Cerebellum (tissue), 4 donors: ENCODE measurements at places on chromosomes 1 and 21.

DNA sequence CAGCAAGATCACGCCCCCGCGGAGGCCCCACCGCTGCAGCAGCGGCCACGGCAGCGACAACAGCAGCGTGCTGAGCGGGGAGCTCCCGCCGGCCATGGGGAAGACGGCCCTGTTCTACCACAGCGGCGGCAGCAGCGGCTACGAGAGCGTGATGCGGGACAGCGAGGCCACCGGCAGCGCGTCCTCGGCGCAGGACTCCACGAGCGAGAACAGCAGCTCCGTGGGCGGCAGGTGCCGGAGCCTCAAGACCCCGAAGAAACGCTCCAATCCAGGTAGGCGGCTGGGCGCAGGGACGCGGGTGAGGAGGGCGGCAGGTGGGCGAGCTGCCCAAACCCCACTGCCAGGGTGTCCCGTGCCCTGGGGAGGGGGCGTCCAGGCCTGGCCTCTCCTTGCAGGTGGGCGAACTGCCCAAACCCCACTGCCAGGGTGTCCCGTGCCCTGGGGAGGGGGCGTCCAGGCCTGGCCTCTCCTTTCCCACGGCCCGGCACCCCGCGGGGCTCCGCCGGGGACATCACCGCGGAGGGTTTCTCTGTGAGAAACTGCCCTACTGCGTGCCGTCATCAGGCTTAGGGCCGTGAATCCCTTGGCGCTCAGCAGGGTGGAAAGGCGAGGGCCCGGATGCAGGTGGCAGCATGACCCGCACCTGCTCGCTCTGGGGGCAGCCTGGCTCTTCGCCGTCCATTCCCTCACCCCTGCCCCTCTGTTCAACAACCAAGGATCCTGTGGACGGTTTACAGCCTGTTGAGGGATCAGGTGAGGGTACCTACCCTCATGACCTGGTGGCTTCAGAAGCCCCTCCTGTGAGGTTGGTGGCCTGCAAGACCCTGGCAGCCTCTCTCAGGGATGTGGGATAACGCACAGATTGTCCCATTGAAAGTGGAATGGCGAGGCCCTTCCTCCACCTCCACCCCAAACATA is 534.0 kb downstream of the KIF26B start:
- no peak for DNase-seq

GRCh38 chr21:45982758-45983648 is 1.4 kb downstream of the COL6A1 start:
- peak; percentile 15 for DNase-seq

- no peak for DNase-seq
Measured at GRCh38 chr1:57620605-57621004, 196.7 kb upstream of the DAB1 start.

DNA sequence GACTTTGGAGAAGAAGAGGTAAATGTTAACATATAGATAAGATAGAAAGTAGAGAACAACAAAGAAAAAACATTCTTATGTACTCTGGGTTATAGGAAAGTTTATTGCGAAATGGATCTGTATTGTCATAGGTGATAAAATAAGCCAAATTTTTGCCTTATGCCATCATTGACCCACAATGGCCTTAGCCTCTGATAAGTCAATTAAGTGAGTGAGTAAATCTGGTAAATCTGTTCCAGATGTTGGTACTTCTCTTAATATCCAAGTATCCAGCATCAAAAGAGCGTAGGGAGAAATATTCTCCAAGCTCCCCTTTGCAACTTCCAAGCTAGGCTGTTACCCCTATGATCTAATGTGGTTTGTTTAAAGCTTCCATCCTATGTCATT is 38.3 kb upstream of the CLCA4 start:
- DNase-seq: no peak

- no peak for DNase-seq
Measured at GRCh38 chr1:68233202-68233601, 879 bp upstream of the WLS start.

DNA sequence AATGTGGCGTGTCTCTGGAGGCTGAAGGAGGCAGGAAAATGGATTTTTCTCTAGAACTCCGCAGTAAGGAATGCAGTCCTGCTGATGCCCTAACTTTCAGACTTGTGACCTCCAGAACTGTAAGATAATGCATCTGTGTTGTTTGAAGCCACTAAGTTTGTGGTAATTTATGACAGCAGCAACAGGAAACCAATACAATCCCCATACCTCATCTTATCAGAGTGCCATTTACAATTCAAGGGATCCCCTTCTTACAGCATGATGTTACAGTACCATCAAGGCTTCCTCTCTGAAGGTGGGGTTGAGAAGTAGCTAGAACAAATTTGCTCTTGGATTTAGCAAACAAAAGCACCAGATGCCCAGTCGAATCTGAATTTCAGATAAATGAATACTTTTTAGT is 21.6 kb downstream of the ABCA4 start:
- DNase-seq: no peak

DNA sequence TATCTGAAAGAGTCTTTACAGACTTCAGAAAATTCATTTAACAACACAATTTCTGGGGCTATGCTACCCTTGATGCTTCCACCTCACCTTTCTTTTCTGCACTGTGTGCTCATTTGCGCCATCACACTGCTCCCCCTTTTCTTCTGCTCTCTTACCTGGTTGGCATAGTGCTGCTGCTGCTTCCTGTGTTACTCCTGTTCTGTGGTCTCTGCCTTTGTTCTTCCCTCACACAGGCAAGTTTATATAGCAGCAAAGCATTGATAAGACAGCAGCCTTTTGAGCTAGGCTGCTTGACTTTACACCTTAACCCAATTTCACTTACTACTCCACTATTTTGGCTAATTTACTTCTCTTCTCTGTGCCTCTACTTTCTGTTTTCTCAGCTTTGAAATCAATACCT is 18.3 kb downstream of the SGIP1 start:
- DNase-seq: no peak

GRCh38 chr1:224939844-224940425 is 10.5 kb downstream of the DNAH14 start:
- DNase-seq: no peak

DNA sequence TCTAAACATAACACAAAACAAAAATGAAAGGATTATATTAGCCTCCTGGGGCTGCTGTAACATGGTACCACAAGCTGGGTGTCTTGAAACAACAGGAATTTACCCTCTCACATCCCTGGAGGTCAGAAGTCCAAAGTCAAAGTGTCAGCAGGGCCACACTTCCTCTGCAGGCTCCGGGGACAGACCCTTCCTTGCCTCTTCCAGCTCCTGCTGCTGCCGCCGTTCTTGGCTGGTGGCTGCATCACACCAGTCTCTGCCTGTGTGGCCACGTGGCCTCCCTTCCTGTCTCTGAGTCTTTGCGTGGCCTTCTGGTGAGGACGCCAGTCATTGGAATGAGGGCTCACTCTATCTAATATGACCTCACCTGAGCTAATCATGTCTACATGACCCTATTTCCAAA is 8.2 kb downstream of the SLC37A1 start:
- no peak for DNase-seq

DNA sequence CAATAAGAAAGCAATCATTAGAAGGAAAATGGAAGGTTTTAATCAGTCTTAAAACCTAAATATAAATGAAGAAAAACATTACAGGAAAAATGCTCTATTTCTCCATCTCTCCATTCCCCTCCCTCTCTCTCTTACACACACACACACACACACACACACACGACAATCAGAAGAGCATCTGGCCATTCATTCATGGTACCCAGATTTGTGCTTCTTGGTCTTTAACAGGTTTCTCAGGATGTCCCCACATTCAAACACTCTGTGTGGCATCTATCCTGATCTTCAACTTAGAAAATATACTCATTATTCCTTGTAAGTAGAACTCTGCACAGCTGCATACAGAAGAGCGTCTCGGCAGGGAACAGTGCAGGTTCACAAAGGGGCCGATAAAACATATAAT is 779 bp downstream of the LRRC40 start:
- DNase-seq: no peak

- DNase-seq: no peak
Measured at GRCh38 chr1:77044133-77044849, 174.9 kb downstream of the PIGK start.

DNA sequence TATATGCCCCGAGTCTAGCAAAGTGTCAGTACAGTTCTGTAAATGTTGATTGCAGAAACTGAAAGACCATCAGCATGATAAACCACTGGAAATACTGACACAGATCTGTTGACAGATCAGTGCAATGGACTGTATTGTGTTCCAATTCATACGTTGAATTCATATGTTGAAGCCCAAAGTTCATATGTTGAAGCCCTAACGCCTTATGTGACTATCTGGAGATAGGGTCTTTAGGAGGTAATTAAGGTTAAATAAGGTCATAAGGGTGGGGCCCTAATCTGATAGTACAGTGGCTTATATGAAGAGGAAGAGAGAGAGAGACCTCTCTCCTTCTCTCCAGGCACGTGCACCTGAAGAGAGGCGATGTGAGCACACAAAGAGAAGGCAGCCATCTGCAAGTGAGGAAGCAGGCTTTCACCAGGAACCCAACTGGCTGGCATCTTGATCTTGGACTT is 144.7 kb downstream of the MRPL39 start:
- no peak for DNase-seq

DNA sequence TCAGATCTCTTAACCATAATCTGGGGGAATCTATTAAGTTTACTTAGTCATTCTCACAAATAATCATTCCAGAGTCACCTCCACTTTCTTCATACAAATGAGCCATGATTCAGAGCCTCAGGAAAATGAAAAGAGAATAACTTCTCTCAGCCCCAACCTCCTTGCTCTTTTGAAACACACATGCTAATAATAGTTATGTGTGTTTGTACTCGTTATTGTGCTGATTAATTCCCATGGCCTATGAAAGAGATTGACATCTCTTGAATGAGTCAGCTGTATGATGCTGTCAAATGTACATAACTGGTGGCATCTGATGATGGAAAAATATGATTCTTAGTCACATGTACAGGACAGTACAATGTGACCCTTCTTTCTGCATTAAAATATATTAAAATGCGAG is 41.5 kb downstream of the DTL start:
- DNase-seq: no peak

DNA sequence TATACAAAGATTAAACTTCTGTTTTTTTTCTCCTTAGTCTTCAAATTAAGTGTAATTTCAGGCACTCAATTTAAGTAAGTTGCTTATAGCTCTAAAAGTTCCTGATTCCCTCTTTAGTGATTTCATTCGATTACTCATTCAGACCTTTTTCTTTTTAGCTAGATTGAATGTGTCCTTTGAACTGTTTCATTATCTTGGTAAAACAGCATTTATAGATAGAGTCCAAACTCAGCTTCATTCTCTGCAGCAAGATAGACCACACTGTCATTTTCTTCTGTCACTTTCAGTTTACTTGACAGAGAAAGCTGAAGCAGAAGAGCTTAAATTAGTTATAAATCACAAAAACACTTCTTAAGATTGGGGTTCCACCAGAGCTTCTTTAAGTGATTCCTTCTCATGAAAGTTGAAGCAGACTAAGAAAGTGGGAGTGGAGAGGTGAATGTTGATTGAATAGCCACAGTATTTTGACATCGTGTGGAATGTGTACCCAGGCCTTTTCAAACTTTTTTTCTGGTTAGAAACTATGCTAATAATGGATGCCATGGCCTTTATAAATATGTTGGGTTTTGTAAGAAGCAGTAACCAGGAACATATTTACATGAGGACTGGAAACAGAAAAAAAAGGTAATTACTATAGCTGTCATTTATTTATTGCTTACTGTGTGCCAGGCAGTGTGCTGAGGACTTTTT is 52.2 kb downstream of the ZBTB40 start:
- no peak for DNase-seq

DNA sequence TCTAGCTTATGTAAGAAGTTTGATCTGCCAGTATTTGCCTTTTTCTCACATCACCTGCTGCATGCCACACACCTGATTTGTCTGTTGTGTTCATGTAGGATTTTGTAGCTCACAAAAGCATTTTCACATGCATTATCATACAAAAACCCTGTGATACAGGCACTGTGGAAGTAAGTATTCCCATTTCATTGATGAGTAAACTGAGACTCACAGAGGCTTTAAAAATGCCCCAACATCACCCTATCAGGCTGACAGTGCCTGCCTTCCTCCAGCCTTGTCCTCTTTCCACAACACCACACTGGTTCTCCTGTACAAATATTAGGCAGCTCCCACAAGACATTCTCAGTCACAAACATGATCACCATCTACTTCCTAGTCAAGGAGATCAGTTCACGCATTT is 85.9 kb upstream of the UBE2U start:
- DNase-seq: no peak

DNA sequence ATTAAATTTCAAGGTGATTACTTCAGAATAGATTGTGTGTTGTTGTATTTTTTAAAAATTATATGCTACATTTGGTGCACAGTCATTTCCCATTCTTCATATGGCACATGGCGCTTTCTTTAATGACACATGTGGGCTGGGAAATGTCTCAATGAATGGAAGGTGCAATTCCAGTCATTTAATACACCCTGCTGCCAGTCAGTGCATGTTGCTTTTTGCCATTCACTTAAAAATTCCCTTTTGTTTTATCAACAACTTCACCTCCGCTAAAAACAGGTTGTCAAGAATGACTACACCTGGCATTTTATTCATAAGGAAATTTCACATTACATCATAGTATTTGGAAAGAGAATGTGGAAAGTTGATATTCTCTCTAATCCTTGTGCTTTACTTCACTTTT is 716.4 kb upstream of the ADAMTS5 start:
- DNase-seq: no peak

- DNase-seq: no peak
Measured at GRCh38 chr1:44724955-44725698, 5.8 kb downstream of the RNU5D-1 start.

DNA sequence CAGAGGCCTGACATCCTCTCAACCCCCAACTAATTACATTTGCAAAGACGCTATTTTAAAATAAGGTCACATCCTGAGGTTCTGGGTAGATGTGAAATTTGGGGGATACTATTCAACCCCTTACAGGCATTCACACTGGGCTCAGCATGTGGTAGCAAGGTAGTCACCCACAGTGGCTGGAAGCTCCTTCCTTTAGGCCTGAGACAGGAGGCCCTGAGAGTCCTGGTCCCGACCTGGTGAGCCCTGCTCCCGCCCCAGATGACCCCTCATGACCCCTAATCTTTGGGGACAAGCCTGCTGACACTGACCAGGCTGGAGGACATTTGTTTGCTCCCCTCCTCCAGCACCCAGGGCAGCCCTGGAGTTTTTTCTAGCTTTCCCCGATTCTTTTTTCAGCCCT is 225.9 kb downstream of the DYRK1A start:
- no peak for DNase-seq

- no peak for DNase-seq
Measured at GRCh38 chr1:19654386-19654785, 10.3 kb downstream of the NBL1 start.

DNA sequence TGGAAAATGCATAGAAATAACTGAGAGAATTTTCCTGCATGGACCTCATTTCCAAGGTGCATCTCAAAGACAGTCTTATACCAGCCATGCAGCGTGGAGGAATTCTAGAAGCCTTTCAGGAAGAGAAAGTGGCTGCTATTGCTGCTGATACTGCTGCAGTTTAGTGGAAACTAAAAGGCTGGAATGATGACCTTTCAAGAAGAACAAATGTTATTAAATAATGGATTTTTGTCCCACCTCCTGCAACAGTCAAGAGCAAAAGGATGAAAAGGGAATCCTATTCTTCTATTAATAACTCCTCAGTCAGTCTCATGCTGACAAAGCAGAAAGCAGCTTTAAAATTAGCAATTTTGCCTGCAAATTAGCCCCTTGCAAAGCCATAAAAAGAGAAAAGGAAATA is 68.2 kb upstream of the C1orf87 start:
- no peak for DNase-seq

- DNase-seq: no peak
Measured at GRCh38 chr1:246254854-246255253, 252.2 kb downstream of the SMYD3 start.

GRCh38 chr1:172533513-172534151 is 682 bp downstream of the SUCO start:
- DNase-seq: no peak

- no peak for DNase-seq
Measured at GRCh38 chr1:119603695-119604094, 44.4 kb downstream of the ZNF697 start.

- no peak for DNase-seq
Measured at GRCh38 chr1:7652515-7653098, 118.5 kb upstream of the VAMP3 start.
